Activated naive CD4-positive, alpha-beta T cell (primary cell): ENCODE measurements at places on chromosomes 16 and 17.

- no peak for DNase-seq
Observed at GRCh38 chr17:29358416-29358815, 31.7 kb upstream of the TAOK1 start.

DNA sequence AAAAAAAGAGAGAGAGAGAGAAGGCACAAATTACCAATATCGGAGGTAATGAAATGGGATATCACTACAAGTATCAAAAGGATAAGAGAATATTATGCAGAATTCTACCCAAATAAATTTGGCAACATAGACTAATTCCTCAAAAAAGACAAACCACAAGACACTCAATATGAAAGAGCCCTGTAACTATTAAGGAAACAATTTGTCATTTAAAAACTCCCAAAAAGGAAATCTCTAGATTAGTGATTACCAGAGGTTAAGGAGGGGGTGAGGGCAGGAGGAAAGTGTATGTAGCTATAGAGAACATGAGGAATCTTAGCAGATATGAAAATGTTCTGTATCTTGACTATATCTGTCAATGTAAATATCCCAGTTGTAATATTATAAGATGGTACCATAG, 54.0 kb downstream of the CFDP1 start:
- no peak for DNase-seq

DNA sequence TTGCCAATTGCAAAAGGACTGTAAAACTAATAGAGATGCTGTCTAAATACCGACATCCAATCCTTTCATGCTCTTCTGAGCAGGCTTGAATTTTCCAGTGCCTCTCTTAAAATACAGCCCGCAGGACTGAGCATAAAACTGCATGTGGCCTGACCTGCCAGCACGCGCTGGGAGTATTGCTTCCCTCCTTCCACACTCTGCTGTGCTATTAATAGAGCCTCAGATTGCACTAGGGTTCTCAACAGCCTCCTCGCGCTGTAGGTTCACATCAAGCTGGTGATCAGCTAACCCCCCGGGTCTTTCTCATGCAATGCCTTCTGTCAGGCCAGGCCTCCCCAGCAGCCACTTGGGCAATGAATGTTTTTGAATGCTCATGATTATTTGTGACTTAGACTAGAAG, 14.2 kb upstream of the MSI2 start:
- no peak for DNase-seq

GRCh38 chr17:53516636-53517035, 306.1 kb upstream of the KIF2B start:
- no peak for DNase-seq

GRCh38 chr16:31561426-31562233, 33.9 kb downstream of the AHSP start:
- no peak for DNase-seq

- no peak for DNase-seq
Observed at GRCh38 chr16:69796285-69797118, 34.4 kb downstream of the WWP2 start.

GRCh38 chr17:63039342-63039741, 73.3 kb downstream of the TANC2 start:
- DNase-seq = no peak

- DNase-seq = no peak
Observed at GRCh38 chr17:63974594-63975192, 2.0 kb upstream of the SCN4A start.

DNA sequence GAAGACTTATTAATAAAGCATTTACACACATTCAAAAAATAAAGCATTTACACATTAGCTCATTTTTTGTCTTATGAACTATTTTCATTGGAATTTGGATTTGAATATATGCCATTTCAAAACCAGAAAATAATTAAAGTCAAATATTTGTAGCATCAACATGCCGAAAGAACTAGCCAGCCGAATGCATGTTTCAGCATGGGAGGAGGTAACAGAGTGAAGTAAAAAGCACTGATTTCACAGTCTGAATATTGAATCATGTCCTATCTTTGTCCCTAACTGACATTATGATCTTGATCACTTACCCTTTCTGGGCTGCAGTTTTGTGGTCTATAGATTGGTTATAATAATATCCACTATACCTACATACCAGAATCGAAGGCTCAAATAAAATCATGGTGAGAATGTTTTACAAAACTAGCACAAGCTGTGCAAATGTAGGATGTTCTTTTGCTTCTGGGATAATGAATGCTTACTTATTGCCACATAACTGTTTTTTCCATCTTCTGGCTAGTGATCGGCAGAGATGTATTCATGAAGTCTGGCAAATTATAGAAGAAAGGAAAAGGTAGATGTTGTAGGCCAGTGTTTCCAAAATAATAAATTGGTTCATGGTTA, 84.7 kb downstream of the TUBD1 start:
- DNase-seq = no peak

DNA sequence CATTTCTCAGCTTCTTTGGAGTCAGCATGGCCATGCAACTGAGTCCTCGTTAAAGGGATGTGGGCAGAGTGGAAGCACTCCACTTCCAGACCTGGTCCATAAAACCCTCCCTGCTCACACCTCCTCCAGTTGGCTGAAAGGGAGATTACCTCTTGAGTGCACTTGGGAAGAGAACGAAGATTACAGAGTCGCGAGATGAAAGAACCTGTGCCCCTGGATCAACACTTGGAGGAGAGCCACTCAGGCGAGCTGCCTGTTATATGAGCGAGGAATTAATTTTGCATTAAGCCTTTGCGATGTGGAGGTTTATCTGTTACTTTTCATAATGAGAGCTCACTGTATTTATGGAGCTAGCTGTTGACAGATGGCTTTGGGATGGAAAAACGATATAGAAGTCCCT, 147.9 kb downstream of the MAF start:
- no peak for DNase-seq
